Inflammatory macrophage treated with lipopolysaccharide for 4 hours (primary cell): ENCODE measurements at places on chromosomes 1 and 21.

- peak; percentile 51 for DNase-seq
Observed at GRCh38 chr1:17494114-17494729, 45.3 kb upstream of the ARHGEF10L start.

- DNase-seq, result no peak
Observed at GRCh38 chr1:38297842-38298241, 251.2 kb upstream of the POU3F1 start.

- DNase-seq, result peak; percentile 34
Observed at GRCh38 chr1:183227422-183228346, 41.6 kb downstream of the LAMC2 start.

- DNase-seq, result no peak
Observed at GRCh38 chr1:69777971-69778370, 210.2 kb downstream of the LRRC7 start.

- DNase-seq, result no peak
Observed at GRCh38 chr1:180210008-180210620, 19.9 kb upstream of the LHX4 start.

GRCh38 chr1:227330279-227331076 is 12.2 kb upstream of the CDC42BPA start:
- no peak for DNase-seq

DNA sequence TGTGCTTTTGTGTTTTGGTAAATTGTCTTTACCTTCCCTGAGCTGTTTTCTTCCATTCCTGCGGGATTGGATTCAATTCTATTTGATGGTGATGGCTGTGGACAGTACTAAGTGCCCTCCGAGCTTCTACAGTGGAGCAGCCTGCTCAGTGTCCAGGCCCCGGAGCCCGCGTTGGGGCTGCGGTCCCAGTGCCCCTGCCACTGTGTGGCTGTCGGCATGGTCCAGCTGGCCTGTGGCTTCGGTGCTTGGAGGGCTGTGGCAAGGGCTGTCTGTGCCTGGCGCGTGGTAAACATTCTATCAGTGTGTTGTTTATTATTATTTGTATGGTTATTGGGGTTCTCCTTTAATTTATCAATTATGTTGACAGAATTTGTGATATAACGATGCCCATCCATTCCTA is 109.1 kb upstream of the COL6A1 start:
- DNase-seq, result no peak

- DNase-seq, result no peak
Observed at GRCh38 chr21:34859976-34860653, 189.0 kb downstream of the RUNX1 start.

DNA sequence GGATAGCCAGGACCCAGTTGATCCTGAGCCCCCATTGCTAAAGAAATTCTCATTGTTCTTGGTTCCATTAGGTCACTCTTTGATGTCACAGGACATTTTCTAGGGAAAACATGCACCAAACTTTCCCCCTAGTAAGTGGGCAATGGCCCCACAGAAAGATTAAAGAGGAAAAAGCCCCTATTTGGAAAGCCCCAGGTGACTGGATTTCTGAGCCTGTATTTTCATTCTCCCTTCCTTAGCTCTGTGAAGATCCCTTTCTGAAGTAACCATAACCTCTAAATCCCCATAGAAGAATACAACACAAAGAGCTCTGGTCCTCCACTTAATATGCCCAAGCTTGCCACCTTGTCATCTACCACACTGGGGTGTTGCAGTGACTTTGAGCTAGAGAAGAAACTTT is 232.3 kb upstream of the FGGY start:
- DNase-seq, result no peak

- no peak for DNase-seq
Observed at GRCh38 chr1:208748387-208749165, 504.4 kb upstream of the PLXNA2 start.

GRCh38 chr1:44221769-44222168 is 8.5 kb downstream of the DMAP1 start:
- DNase-seq, result no peak

- peak; percentile 73 for DNase-seq
Observed at GRCh38 chr1:161367684-161368400, at the start of gene CFAP126. CFAP126 (minus strand) TSS chr1:161367876; CDS start chr1:161367868, 8 bp downstream.

DNA sequence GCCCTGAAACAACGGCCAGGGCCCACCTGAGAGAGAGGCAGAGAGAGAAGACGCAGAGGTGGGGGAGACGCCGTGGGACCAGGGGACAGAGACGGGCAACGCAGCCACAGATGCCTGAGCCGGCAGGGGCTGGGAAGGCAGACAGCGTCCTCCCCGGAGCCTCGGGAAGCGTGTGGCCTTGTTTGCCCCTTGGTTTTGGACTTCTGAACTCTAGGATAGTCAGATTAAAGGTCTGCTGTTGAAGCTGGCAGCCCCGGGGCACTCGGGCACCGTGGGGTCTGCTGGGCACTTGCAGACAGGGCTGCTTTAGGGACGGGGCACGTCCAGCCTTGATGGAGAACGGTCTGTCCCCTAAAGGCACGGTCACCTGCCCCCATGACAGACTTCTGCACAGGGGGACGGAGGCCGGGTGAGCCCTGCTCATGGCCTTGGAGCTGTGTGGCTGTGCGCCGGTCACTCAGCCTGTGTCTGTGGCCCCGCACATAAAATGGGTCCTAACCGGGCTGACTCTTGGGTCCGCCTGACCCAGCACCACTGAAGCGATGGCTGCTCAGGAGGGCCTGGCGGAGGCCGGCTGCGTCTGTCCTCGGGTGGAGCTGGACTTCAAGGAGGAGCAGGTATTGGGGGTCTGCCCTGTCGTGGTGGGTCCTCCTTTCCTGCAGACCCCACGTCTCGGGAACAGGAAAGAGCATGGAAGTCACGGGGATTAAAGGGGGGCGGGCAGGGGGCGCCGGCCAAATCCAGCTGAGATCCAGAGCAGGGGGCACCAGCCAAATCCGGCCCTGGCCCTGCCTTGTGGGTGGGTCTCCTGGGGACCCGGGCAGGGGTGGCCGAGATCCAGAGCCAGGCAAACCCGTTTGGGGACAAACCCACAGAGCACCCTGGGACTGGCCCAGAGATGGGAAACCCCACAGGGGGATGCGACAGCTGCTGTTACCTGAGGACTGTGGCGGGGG is 9.6 kb upstream of the RNF223 start:
- no peak for DNase-seq

- no peak for DNase-seq
Observed at GRCh38 chr1:56788102-56788501, 31.1 kb downstream of the FYB2 start.

GRCh38 chr1:74853756-74854155 is 120.8 kb downstream of the TYW3 start:
- no peak for DNase-seq

GRCh38 chr1:158362482-158362881 is 8.8 kb downstream of the CD1E start:
- no peak for DNase-seq

- no peak for DNase-seq
Observed at GRCh38 chr1:218284377-218284916, 646 bp upstream of the RRP15 start.

GRCh38 chr1:85453640-85454194 is 11.2 kb downstream of the DDAH1 start:
- DNase-seq, result no peak

DNA sequence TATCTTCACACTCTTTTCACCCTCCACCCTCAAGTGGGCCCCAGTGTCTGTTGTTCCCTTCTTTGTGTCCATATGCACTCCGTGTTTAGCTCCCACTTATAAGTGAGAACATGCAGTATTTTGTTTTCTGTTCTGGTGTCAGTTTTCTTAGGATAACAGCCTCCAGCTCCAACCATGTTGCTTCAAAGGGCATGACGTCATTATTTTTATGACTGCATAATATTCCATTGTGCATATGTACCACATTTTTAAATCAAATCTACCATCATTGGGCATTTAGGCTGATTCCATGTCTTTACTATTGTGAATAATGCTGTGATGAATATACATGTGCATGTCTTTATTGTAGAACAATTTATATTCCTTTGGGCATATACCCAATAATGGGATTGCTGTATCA is 140.3 kb downstream of the LYPLAL1 start:
- DNase-seq, result no peak

DNA sequence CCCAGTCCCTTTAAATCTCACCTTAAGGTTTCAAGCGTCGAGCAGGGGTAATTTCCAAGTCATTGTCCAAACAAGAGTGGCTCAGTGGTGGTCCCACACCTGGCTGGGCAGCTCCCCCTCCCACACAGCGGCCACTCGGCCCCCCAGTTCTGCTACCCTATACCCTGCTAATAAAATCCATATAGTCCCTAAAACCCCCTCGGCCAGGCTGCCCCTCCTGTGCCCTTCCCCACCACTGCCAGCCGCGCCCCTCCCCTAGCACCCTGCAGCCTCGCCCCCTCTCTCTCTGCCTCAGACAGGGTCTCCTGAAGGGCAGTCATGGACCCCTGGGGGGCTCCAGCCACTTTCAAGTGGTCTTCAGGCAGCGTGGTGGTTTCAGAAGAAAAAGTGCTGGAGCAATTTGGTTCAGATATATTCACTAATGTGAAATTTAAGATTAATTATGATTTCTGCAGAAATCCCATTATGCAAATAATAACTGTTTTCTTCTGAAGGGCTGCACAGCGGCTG is 34.2 kb upstream of the TTC34 start:
- no peak for DNase-seq

DNA sequence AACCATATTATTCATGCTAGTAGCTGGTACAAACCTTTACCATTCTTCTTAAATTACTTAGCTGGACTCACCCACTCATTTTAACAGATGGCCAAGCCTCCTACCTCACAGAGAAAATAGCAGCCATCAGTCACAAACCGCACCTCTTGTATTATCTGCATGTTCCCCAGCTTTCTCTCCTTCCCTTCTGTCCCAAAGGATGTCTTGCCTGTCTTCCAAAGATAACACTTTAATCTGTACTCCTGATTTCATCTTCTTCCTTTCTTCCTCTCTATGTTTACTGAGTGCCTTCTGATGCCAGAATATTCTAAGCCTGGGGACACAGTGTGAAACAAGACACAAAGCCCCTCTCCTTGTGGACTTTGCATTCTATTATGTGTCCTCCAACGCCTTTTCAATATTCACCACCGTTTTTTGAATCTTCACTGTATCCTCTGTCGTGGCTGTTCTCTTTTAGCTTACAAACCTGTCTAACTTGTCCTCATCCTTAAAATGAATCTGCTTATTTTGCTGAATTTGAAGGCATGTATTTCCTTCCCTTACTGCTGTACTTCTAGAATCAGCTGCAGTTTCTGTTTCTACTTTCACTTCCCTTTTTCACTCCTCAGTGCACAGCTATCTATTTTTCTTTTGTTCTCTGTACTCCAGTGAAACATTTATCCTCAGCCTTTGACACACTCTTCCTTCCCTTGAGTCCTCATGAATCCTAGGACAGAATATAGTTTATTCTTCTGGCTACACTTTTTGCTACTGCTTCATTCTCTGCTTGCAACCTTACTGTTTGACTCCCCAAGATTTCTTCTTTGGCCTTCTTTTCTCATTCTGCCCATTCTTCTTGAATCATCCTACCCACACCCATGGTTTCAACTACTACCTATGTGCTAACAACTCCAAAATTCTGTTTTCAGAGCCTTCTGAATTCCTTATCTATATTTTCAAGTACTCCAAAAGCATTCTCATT is 216.9 kb upstream of the SAMSN1 start:
- DNase-seq, result peak; percentile 83

GRCh38 chr21:36856643-36857042 is 109.8 kb downstream of the HLCS start:
- no peak for DNase-seq

GRCh38 chr1:158496374-158496773 is 24.4 kb downstream of the OR10R2 start:
- peak; percentile 56 for DNase-seq

- no peak for DNase-seq
Observed at GRCh38 chr1:114956570-114956969, 73.1 kb upstream of the TSHB start.

GRCh38 chr1:212037900-212038299 is 2.4 kb downstream of the DTL start:
- no peak for DNase-seq

GRCh38 chr1:51936531-51936930 is 54.0 kb downstream of the RAB3B start:
- DNase-seq, result no peak

DNA sequence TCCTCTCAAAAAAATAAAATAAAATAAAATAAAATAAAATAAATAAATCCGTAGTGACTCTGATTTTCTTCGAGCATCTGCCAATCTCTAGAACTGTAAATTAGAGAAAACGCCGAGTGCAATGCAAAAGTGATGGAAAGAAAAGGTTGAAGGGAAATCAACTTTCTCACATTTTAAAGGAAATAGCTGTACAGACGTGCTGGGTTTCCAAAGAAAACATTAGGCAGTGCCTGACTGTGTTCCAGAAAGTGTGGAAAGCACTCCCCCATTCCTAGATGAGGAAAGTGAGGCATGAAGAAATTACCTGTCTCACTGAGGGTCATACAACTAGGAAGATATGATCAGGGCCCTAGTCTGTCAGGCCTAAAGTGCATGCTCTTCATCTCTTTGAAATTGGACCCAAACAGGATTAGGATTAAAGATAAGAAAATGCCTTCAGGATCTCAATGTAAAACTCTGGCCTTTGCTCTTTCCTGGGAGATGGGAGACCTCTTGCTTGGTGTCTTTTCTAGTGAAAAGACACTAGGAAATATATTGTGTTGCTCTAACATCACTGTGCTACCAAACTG is 1.8 kb upstream of the PTPN14 start:
- no peak for DNase-seq

DNA sequence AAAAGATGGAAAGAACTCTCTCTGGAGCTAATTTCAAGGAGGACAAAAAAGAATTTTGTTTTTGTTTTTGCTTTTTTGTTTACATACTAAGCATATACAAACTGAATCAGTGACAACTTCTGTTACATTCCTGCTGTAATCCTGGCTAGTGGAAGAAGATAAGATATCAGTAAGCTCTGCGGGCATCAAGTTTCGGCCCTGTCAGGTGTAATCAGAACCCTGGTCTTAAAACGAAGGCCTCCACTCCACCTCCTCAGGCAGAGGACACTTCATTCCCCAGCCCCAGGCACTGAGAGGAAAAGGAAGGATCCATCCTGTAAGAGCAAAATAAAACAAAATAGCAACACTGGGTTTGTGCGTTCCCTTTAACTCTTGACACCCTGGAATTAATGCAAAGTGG is 88.9 kb upstream of the ARHGAP29 start:
- no peak for DNase-seq

DNA sequence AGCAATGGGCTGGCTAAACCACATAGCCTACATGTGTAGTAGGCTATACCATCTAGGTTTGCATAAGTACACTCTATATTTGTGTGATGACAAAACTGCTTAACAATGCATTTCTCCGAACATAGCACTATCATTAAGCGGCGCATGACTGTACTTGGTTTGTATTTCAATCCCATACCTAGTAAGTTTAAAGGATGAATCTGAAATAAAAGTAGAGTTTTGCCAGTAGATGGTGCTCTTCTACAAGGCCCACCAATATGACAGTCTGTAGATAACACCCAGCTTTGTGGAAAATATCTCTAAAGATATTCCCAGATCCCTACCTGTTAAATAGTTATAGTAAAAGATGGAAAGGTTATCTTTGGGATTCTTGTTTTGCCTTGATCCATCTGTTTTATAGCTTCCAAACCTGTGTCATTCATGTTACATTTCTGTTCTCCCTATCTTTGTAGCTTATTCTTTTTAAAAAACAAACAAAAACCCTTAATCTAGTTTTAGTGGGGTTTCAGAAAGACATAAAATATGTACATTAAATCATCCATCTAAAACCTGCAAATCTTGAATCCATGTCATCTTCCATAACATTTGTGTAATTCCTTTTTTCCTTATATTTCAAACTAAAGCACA is 33.9 kb upstream of the ASPM start:
- peak; percentile 55 for DNase-seq

GRCh38 chr1:26922431-26922729 is 837 bp downstream of the NUDC start:
- DNase-seq, result no peak

- peak; percentile 25 for DNase-seq
Observed at GRCh38 chr1:2132222-2133038, 62.1 kb downstream of the FAAP20 start.
